ENCODE measurements at places on chromosomes 4 and X.

DNA sequence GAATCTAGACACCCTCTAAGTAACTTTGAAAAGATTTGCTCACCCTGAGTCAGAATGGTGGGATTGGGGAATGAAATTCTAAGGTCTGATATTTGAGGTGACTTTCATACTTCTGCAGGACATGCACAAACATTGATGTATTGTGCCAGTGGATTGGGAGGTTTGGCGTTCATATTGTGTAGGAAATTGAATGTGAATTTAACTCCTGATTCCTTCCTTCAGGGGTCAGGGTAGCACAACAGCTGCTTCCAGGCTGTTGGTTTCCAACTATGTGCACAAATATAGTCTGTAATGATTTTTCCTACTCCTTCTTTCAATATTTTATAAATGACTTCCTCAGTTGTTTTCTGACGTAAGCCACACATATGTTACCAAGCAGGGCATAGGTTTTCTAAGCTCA is 3.1 kb downstream of the IL1RAPL1 start:
- DNase-seq, result no peak

GRCh38 chr4:93759506-93759905 is 69.0 kb upstream of the ATOH1 start:
- DNase-seq, result no peak

- no peak for DNase-seq
These were observed 178.6 kb upstream of the MAMLD1 start for GRCh38 chrX:150184491-150184890.

DNA sequence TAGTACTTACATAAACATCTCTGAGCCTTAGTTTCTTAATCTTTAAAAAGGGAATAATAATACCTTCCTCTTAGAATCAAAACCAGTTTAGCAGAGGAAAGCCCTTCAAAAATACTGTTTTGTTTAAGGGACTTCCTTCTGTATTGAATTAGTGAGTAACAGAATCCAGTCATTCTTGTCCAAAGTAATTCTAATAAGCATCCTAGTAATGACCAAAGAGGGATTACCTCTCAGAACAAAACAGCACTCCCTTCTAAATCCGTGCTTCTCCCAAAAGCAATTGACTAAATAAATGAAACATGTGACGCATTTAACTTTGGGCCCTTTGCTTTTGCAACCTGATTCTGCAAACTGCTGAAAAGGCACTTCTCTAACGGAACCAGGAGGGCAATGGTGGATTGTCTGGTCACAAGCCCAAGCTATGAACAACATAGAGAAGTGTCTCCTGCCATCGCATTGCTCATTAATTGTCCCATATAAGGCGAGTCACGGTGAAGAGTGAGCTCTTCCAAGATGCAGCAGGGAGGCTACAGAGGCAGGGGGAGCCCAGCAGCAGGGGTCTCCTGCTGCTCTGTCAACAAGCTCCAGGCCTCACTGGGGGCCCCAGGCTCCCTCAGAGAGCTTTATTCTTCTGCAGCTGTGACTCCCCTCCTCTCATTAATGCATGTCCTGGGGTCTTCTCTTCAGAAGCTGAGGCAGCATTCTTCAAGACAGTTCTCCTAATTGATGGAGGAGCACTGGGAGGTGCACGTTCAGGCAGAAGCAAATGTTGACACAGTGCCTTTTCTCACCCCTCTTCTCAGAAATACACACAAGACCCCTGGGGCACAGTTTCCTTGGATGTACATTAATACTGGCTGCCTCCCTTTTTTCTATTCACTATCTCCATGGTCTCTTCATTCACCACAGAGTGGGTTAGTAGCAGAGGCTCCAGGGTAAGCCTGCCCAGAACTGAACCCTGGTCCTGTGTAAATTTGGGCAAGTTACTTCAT is 419.6 kb upstream of the RASGEF1B start:
- DNase-seq, result no peak

- peak; percentile 81 for DNase-seq
These were observed 66.7 kb upstream of the MTNR1A start for GRCh38 chr4:186621959-186622553.

DNA sequence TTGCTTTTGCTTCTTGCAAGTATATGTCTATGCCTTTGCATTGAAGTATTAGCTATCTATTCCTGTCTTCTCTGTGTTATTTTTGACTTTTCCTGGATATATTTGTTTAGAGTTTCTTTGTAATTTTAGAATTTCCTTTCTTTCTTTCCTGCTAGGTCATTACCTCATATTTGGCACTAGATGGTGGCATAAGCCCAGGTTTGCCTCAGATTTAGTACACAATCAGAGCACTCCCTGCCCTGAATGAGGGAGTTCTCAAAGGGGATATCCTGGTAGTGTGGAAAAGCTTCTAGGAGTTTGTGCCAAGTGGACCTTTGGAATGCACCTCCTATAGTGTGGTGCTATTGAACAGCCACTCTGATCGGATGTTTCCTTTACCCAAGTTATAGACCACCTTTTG is 181.6 kb downstream of the UGT8 start:
- DNase-seq, result no peak

- peak; percentile 64 for DNase-seq
These were observed 220.9 kb upstream of the PSAPL1 start for GRCh38 chr4:7655511-7656243.

DNA sequence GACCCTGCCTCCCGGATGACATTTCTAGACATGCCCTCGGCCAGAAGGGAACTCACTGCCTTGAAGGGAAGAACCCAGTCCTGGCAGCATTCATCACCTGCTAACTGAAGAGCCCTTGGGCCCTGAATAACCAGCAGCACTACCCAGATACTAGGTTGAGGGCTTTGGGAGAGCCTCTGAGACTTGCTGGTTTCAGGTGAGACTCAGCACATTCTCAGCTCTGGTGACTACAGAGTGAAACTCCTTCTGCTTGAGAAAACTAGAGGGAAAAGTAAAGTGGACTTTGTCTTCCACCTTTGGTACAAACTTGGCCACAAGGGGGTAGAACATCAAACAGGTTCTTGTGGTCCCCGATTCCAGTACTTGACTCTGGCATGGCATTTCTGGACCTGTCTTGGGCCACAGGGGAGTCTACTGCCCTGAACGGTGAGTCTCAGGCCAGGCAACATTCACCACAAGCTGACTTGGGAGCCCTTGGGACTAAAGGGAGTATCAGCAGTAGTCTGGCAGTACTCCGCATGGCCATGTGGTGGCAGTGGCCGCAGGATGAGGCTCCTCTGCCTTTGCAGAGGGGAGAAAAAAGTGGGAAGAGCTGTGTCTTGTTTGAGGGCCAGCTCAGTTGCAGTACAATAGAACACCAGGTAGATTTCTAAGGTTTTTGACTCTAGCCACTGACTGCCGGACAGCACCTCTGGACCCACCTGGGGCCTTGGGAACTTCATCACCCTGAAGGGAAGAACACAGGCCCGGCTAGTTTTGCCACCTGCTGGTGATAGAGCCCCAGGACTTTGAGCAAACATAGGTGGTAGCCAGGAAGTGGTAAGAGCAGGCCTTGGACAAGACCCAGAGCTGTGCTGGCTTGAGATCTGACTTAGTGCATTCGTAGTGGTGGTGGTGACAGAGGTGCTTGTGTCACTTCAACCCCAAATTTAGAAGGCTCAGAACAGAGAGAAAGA is 414.8 kb downstream of the OPHN1 start:
- peak; percentile 1 for DNase-seq

GRCh38 chr4:36772154-36772516 is 472.4 kb upstream of the NWD2 start:
- DNase-seq, result no peak

DNA sequence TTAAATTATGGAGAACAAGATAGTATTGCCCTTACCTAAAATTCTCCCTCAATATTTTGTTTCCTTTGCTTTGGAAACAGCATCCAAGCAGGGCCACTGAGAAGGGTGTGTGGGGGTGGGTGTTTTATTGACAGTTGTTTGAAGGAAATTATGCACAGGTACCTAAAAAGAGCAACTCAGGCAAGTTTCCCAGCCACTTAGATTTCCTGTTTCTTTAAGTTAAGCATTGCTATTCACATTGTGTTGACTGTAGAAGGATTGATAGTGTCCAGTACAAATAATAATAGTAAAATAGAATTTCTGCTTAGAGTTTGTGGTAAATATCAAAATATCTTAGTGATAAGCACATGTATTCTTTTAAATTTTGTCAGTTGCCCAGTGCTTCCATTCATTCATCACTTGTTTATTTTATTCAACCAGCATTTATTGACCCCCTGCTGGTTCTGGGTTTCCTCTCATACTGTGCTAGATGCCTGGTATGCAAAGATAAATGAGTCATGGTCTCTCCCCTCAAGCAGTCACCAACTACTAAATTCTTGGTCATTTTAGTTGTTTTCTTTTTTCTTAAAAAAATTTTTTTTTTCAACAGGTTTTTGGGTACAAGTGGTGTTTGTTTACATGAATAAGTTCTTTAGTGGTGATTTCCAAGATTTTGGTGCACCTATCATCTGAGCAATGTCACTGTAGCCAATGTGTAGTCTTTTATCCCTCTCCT is 50.0 kb downstream of the GALNT7 start:
- DNase-seq, result peak; percentile 42

- no peak for DNase-seq
These were observed 123.9 kb downstream of the KDR start for GRCh38 chr4:55001538-55001937.

DNA sequence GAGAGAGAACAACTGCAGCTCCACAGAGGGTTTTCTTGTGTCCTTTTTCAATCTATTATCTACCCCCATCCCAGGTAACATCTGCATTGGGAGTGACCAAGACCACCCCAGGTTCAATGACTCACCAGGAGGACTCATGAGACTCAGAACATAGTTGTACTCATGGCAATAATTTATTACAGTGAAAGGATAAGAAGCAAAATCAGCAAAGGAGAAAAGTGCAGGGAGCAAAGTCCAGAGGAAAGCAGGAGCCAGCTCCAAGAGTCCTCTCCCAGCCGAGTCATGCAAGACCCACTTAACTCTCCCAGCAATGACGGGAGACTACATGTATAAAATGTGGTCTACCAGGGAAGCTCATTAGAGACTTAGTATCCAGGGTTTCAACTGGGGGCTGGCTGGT is 129.5 kb upstream of the RBPJ start:
- no peak for DNase-seq

DNA sequence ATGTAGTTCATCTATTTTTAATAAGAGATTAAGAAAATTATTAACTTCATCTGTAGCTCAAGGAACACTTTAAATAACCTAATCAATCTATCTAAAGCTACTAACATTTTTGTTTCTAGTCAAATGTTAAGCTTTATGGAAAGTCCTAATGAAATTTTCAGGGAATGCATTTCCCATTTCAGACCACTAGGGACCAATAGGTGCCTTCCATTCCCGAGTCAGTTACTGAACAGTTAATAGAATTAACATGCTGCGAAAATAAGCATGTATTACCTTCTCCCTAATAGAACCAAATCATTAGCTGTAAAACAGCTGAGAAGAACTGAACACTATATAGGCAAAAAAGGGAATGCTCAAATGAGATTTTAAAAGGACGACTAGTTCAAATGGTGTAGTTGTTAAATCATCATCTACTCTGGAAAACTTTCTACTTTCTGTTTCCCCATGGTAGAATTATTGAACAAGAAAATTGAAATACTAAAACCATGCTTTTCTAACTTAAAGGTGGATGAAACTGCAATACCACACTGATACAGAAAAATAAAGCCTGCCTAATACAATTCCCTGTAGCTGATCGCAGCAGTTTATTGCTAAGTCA is 22.5 kb downstream of the STX18 start:
- peak; percentile 23 for DNase-seq
